Esophagus squamous epithelium (tissue), 5 donors: ENCODE measurements at places on chromosomes 3 and 15.

DNA sequence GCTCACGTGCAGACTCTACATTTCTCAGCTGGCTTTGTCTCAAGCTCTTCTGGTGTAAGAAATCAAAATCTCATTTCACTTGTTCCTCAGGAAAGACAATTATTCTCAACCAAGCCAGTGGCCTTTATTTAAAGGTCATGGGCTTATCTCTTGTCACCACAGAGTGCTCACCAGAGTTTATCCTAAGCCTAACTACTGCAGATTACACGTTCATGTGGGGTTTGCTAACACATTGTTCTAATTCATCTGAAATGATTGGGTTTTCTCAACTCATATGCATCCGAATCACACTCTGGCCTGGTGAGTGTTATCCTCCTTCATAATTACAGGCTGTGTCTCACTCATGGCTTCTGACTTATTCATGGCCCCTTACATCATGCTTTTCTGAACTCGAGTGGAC is 83.3 kb upstream of the TSC22D2 start:
- no peak for DNase-seq

- DNase-seq = no peak
These were observed 454.4 kb upstream of the RASGRP1 start for GRCh38 chr15:39018966-39019365.

- DNase-seq = no peak
These were observed 69.1 kb downstream of the GREM1 start for GRCh38 chr15:32786906-32787305.

DNA sequence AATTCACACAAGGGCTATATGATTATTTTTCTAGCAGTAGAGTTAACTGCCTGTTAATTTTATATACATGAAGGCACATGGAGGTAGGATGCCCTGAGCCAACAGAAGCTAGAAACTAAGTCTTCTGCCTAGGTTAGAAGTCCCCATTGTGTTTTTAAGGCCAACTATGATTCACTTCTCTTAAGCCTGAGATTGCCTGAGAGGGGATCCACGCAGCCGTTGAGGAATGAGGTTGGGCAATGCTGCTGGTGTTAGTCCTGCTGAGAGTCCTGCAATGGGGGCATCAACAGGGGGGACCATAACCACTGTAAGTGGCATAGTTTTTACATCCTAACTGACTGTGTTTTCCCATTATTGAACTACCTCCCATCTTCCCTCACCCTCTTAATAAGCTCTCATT is 60.1 kb upstream of the PFN2 start:
- no peak for DNase-seq

GRCh38 chr3:191105418-191105817 is 93.6 kb upstream of the OSTN start:
- DNase-seq = no peak

DNA sequence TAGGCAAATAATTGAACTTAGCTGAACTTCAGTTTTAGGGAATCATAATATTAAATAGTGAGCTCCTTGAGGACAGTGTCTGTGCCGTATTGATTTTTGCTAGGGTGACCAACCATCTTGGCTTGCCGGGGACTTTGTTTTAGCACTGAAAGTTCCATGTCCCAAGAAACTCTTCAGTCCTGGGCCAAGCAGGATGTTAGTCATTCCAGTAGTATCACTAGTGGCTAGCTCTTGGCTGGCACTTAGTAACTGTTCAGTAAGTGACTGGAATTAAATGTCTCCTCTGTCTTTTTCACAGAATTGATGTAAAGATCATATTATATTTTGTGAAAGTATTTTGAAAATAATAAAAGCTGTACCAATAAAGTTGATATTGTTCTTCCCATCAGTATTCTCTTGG is 42.3 kb downstream of the RSRC1 start:
- DNase-seq = no peak

- no peak for DNase-seq
These were observed 491.8 kb downstream of the FHIT start for GRCh38 chr3:60759439-60759838.

- no peak for DNase-seq
These were observed 54.4 kb downstream of the SH3BP5 start for GRCh38 chr3:15277861-15278500.

DNA sequence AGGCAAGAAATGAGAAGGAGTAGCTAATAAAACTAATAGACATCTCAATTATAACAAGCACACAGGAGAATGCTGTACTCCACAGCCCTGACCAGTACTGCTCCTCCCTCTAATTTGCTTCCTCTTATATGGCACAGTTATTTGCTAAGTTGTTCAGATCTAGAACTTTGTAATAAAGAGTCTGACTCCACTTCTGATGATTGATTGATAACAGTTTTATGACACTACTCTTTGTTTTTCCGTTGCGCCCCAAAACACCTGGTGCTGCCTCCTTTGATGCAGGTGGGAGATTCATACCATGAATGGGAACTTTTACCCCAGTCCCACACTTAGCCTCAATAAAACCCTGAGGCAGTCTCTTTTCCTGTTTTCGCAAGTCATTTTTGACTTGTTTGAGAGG is 777.7 kb downstream of the GBE1 start:
- DNase-seq = no peak

GRCh38 chr3:32313723-32314473 is 75.4 kb downstream of the CMTM8 start:
- DNase-seq = no peak

GRCh38 chr15:37083610-37084009 is 16.7 kb downstream of the MEIS2 start:
- DNase-seq = no peak

DNA sequence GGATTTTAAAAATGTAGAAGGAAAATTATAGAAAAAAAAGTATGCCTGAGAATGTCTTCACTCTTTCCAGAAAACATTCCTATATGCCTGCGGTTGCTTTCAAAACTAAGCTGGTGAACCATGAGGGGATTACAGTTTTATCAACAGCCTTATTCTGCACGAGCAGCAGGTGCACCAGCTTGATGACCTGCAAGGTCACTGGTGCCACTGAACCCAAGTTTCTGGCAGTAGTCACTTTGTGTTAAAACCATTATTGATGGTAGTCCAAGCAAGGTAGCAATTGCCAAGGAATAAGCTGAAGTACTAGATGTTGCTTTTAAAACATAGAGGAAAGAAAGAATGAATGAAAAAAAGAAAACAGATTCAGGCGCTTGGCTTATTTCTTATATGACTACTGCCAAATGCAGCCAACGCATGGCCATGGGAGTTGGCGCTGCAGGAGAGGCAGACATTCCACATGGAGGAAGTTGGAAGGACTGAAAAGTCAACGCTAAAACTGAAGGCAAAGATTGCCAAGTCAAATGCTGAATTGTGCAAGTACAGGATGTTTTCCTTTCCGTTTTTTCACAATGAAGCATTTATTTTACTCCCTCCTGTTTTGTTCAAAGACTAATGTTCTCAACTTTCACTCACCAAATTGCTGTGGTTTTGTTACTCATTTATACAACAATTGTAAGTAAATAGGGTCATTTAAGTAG is 601.4 kb downstream of the CADM2 start:
- no peak for DNase-seq

DNA sequence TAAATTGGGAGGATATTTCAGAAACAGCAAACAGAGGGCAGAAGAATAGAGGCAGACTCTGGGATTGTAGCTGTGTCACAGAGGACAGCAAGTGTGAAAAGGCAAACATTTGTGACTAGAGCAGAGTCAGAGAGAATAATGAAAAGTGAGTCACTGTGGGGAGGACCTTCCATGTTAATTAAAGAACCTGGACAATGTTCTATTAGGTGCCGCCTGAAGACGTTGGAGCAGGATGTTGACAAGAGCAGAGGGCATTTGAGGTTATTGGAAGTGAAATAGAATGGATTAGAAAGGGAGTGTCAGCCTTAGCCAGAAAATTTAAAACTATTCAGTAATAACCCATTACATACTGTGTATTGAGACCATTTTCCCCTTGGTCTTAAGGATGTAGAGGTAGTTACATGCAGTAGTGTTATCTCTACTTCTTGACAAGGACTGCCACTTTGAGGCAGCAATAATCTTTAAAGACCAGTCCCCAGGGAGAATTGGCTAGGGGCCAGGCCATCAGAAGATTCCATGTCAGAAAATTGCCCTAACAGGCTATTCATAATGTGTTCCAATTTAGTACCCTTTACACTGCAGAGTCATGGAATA is 5.8 kb downstream of the ACKR2 start:
- DNase-seq = no peak

GRCh38 chr15:53847745-53848144 is 88.3 kb upstream of the WDR72 start:
- DNase-seq = no peak

DNA sequence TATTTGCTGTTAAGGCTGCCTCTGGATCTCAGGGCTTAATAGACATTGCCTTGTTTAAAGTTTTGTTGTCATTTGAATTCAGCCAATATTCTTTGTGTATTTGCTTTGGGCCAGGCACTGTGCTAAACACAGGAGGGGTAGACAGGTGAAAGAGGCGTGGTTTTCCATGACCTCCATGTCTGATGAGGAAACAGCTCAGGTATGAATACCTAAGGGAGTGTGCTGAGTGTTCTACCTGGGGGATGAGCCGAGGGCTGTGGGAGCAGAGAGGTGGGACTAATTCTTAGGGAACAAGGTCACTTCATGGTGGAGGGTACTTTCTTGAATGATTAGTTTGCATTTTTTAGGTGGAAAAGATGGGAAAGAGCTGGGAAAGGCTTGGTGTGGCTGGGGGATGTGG is 108.2 kb downstream of the THSD4 start:
- no peak for DNase-seq

DNA sequence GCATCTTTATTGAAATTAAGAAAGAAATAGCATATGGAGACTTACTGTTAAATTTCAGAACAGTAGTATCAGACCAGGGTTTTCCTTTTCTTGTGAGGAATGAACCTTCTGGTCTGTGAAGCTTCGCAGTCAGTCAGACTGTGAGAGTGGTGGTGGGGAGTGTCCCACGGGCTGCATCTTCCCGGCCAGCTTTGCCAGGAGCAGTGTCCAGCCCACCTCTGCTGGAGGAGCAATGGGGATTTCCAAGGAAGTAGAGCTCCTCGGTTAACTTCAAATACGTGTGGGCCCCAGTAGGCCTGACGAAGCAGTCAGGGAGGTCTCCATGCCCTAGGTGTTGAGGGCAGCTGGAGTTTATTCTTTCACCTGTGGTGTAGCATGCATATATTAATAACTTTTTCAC is 40.9 kb upstream of the FBXL22 start:
- no peak for DNase-seq

DNA sequence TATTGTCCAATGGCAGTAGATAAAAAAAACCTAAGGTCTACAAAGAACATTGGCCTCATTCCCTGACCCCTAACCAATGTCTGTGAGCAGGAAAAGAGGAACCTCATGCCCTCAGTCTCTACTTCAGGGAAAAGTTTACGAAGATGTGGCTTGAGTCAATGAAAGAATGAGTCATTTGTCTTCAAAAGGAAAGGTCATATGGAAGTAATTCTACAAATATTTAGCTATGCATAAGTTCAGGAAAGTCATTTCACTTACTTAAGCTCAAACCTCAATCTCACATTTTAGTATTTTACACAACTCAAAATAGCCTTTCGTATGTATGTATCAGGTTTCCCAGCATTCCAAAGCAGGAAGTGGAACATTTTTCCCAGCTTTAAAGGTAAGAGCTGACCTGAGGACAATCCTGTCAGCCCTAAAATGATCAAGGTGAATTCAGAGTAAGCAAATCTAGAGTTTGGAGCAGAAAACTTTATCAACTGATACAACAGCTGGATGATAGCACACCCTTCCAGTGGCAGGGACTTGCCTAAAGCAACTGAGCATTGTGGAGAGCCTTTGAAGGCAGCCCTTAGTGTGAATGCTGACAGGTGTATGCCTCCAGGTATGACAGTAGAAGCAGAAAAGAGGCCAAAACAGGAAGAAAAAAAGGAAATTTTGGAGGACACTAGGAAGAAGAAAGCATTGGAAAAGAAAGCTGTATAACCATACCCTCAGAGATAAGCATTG is 53.9 kb upstream of the ACKR4 start:
- DNase-seq = no peak

GRCh38 chr3:138187296-138188012 is at the start of gene ARMC8:
TSS of gene ARMC8 (plus strand) at chr3:138187301. CDS start at chr3:138187555, 254 bp downstream.
- DNase-seq = peak; percentile 23

- DNase-seq = no peak
These were observed 162.3 kb downstream of the TBL1XR1 start for GRCh38 chr3:177034832-177035475.

GRCh38 chr3:141561426-141562034 is 74.7 kb downstream of the RASA2 start:
- no peak for DNase-seq

- DNase-seq = no peak
These were observed 32.0 kb downstream of the AMOTL2 start for GRCh38 chr3:134342259-134342658.

DNA sequence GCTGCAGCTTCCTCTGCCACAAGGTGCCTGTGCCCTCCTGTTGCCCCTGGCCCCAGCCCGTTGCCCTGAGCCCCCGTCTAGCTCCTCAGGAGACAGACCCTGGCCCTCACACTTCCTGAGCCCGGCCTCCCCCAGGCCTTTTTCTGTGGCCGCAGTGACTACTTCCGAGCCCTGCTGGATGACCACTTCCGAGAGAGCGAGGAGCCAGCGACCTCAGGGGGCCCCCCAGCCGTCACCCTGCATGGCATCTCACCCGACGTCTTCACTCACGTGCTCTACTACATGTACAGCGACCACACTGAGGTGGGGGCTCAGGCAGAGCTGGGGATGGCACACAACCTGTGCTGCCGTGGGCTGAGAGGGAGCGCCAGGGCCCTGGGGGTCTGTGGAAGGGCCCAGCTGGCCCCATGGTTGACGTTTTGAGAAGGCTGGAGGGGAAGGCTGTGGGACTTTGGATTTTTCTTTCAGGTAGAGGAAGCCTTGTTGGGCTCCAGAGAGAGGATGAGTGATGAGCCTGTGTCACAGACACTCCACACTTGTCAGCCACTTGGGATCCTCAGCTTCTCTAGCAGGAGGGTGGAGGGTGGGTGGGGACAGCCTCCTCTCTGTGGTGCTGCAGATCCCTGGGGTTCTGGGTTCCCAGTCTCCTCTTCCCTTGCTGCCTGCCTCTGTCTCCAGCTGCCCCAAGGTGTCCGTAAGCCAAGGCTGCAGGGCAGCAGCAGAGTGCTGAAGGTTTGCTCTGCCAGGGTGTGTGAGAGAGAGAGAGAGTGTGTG is 5.0 kb downstream of the ABTB1 start:
- no peak for DNase-seq
